ENCODE measurements at places on chromosomes 5 and 9.

DNA sequence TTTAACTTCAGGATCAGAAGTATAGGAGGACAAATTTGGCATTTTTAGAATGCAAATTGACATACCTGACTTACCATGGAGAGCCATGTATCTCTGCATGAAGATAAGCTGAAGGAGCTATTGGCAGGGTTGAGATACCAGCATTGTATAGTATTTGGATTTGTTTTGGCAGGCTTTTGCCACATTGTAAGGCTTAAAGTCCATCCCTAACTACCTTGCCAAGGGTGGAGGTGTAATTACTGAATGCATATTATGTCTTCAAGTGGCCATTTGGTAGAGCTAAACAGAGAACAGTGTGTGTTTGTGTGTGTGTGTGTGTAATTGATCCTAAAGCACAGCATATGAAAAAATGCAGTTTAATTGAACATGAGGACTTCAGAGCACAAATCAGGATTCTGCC is 324.7 kb downstream of the FAM170A start:
- no peak for DNase-seq

- DNase-seq, result no peak
Measured at GRCh38 chr5:119828541-119828940, 199.2 kb downstream of the FAM170A start.

GRCh38 chr9:133468777-133469421 is 9.1 kb downstream of the CACFD1 start:
- DNase-seq, result no peak

DNA sequence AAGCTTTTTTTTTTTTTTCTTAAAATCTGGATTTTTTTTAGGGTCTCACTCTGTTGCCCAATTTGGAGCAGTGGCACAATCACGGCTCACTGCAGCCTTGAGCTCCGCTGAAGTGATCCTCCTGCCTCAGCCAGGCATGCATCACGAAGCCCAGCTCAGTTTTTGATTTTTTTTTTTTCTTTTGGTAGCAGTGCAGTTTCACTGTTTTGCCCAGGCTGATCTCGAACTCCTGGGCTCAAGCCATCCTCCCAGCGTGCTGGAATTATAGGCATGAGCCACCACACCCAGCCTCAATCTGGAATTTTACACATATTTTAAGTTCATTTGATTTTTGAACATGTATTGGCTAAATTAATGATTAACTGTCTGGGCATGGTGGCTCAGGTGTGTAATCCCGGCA is 36.3 kb downstream of the TRIO start:
- no peak for DNase-seq

- no peak for DNase-seq
Measured at GRCh38 chr5:134005417-134006061, 764 bp upstream of the VDAC1 start.

DNA sequence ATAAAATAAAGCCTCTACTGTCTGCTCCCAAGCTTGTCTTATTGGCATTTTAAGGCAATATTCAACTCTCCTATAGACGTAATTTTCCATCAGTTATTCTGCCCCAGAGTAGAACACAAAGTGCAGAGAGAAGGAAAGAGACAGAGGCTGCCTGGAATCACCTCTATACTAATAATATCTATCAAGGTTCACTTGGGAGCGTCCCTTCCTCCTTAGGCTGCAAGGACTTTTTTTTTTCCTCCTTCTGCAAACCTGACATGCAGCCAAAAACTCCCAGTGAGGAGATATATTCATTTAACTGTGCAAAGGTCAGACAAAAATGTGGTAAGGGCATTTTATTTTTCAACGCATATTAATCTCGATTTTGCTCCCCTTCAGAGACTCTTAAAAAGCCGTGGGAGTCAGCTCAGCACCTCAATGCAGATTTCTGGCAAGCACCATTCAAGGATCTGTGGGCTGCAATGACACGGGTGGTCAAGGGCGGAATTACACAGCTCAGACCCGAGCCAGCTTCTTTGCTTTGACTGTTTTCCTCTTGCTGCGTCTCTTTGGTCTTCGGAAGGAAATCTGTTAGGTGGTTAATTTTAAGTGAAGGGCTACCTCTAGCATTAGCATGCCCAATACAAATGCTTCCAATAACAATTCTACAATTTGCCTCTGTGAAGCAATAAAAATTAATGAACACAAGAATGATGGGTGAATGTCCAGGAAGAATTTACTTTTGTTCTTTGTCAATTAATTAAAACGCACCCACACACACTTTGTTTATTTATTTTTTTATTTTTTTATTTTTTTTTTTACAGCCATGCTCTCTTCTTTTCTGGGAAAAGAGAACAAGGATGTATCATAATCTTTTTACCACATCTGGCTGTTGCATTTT is 587.7 kb upstream of the GRAMD2B start:
- no peak for DNase-seq

DNA sequence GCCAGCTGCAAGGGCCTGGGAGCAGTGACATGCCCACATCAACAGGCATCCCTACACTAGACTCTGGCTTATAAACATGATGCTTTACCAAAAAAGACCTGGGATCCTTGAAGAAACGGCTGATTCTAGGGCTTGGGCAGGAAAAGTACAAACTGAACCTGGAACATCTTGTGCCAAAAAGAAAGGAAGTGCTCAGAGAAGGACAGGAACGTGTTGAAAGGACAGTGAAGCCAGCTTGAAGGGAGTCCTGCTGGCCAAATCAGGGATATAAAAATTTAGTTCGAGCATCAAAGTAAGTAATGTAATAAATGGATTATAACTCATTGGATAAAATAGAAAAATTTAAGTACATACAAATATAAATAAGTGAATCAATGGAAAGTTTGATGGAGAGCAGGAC is 58.1 kb downstream of the ALDH7A1 start:
- DNase-seq, result no peak

- no peak for DNase-seq
Measured at GRCh38 chr5:180910735-180911134, 11.8 kb downstream of the BTNL8 start.

DNA sequence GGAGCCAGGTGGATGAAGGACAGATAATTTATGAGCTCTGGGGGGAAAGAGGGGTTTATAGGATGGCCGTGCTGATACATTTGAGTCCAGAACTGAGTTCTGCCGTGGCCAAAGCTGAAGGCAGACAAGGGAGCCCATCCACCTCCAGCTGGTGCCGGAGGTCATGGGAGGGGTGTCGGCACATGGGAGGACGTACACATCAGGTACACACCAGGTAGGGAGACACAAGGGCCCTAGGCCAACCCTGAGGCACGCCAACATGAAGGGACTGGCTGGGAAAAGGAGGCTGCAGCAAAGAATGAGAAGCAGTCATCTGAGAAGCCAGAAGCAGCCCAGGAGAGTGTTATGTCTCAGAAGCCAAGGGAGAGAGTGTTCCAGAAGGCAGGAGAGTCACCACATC is 2.1 kb upstream of the GPRIN1 start:
- no peak for DNase-seq

- DNase-seq, result no peak
Measured at GRCh38 chr5:65243161-65243560, 238.6 kb downstream of the ADAMTS6 start.

DNA sequence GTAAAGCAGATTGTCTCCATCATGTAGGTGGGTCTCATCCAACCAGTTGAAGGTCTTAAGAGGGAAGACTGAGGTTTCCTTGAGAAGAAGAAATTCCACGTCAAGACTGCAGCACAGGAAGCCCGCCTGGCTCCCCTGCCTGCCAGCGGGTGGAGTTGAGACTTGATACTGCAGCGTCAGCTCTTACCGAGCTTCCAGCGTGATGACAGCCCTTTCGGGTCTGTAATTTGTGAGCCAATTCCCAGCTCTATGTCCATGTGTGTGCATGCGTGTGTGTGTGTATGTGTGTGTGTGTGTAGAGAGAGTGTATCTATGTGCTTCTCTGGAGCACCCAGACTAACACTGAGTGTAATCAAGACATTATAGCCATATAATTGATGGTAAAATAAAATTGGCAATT is 379.7 kb upstream of the IRX2 start:
- DNase-seq, result no peak

DNA sequence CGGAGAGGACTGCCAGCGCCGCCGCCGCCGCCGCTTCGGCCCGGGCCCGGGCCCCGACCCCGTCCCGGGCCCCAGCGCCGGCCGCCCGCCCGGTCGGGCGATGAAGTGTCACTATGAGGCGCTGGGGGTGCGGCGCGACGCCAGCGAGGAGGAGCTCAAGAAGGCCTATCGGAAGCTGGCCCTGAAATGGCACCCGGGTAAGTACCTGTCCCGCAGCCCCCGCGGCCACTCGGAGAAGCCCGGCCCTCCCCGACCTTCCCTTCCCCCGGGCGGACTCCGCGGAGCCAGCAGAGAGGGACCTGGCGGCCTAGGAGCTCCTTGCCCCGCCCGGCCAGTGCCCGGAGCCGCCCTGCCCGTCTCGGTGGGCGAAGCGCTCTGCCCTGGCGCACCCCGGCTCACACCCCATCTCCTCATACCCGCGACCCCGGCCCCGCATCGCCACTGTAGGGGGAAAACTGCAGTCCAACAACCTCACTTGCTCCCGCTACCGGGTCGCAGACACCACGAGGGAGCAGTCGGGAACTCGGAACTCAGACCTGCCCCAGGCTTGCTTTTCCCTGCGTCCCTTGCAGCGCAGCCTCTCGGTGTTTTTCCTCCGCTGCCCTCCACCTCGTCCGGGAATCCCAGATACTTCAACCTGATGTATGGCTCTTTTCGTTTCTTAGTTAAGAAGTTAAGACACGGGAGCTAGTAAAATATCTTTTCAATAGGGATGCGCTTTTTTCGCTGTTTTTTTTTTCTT is 532 bp downstream of the DNAJC21 start:
- no peak for DNase-seq

- peak; percentile 31 for DNase-seq
Measured at GRCh38 chr5:14706615-14707021, 42.1 kb downstream of the OTULIN start.

- no peak for DNase-seq
Measured at GRCh38 chr9:78685471-78685870, 388.5 kb downstream of the PSAT1 start.

- no peak for DNase-seq
Measured at GRCh38 chr5:68443091-68443490, 227.5 kb downstream of the PIK3R1 start.

DNA sequence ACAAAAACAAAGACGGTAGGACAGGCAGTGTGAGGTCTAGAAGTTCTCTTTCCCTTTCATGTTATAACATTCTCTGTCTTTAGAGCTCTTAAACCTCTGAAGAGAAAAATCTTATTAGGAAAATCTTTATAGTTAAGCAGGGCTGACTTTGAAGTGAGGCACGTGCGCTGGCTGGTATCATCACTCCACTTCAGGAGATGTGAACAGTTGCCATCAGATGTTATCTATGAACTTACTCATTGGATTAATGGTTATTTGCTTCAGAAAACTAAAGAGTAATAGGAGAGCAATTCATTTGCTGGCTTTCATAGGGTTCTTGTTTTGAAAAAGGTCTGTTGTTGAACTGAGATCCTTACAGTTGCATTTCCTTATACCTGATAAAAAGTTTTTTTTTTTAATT is 25.7 kb downstream of the LRRTM2 start:
- no peak for DNase-seq

- no peak for DNase-seq
Measured at GRCh38 chr5:168608386-168608785, 29.2 kb upstream of the PANK3 start.

DNA sequence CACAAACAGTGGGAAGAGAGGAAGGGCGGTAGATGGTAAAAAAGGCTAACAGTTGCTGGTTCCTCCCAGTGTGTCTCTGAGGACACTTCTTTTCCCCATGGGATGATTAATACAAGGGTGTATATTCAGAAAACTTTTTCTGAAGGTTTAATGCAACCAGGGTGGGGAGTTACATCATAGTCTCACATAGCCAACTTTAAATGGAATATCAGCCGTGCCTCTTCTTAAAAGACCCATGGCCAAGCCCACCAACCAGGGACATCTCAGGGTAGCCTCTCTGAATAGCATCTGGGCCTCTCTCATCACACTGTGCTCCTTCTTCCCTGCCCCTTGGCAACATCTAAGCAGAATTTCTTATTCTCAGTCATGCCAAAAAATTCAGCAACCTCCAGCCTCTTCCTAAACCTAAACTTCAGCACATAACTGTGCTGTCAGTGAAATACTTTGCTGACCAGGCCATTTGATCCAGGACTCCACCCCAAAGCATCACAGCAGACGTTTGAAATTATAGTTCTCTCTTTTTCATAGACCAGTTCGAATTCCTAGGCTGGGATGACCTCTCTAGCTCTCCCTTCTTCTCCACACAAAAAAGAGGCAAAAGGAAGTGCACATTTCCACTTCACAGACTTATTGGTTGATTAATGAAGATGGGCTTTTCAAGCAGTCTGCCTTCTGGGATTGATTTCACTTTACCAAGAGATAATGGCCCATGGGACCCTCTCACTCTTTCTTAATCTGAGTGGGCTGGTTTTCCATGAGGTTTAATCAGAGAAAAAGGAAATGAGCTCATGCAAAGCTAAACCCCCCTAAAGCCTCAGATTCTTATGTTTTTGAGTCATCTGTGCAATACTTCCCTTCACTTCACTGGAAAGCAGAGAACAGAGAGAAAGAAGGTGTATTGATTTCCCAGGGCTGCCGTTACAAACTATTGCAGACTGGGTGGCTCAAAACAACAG is 85.1 kb upstream of the RAI14 start:
- DNase-seq, result peak; percentile 68

- no peak for DNase-seq
Measured at GRCh38 chr9:1939926-1940368, 75.2 kb upstream of the SMARCA2 start.

DNA sequence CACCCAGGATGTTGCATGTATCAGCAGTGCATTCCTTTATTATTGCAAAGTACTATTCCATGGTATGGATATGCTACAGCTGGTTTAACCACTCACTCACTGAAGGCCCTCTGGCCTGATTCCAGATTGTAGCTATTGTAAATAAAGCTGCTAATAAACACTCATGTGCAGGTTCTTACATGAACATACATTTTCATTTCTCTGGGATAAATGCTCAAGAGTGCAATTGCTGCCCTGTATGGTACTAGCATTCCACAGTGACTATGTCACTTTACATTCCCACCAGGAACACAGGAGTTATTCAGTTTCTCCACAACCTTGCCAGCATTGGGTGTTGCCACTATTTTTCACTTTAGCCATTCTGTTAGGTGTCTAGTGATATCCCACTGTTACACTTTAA is 267.6 kb downstream of the SPOCK1 start:
- DNase-seq, result no peak

GRCh38 chr5:41835645-41836044 is 34.6 kb downstream of the OXCT1 start:
- DNase-seq, result peak; percentile 30

- DNase-seq, result peak; percentile 24
Measured at GRCh38 chr5:138180183-138180782, 1.4 kb downstream of the KIF20A start.
